Activated T-helper 17 cell treated with anti-CD3 and anti-CD28 coated beads, Interleukin-2, amount 50 U/mL, for 72 hours (primary cell): ENCODE measurements at places on chromosomes 11 and 22. TPM values are rescaled to one million over a fixed set of nuclear protein-coding genes. Genes with fewer than 3 reads are reported as not detected.

The NCR3LG1 gene
- 0.95 TPM for total RNA-seq

The NXPE2 gene
- total RNA-seq = not detected

The MRPL16 gene
- total RNA-seq = 51.2 TPM

The SHISAL1 gene
- not detected for total RNA-seq

The UCP2 gene
- total RNA-seq = 269 TPM

The CATSPER1 gene
- not detected for total RNA-seq

The FGF3 gene
- total RNA-seq = not detected

The CYB561A3 gene
- total RNA-seq = 62.3 TPM

The SLC37A2 gene
- 2.6 TPM for total RNA-seq

The BEST1 gene
- total RNA-seq = 0.05 TPM

The IFITM5 gene
- total RNA-seq = not detected

GRCh38 chr11:94731880-94732601, 36.1 kb upstream of the AMOTL1 start:
- ATAC-seq = no peak

DNA sequence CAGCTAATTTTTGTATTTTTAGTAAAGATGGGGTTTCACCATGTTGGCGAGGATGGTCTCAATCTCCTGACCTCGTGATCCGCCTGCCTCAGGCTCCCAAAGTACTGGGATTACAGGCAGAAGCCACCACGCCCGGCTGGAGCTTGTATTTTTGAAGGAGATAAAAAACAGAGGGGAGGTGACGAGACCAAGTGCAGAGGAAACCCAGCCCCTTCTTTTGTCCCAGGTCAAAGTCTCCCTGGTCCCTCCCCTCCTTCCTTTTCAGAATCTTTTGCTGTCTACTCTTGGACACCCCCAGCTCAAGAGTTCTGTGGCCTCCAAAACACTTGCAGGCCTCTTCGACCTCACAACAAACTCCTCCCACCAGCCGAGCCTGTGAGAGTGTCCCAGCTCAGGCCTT, 12.2 kb upstream of the TMEM184B start:
- no peak for ATAC-seq

GRCh38 chr11:69434471-69434931, 47.0 kb upstream of the LINC01488 start:
- no peak for ATAC-seq

DNA sequence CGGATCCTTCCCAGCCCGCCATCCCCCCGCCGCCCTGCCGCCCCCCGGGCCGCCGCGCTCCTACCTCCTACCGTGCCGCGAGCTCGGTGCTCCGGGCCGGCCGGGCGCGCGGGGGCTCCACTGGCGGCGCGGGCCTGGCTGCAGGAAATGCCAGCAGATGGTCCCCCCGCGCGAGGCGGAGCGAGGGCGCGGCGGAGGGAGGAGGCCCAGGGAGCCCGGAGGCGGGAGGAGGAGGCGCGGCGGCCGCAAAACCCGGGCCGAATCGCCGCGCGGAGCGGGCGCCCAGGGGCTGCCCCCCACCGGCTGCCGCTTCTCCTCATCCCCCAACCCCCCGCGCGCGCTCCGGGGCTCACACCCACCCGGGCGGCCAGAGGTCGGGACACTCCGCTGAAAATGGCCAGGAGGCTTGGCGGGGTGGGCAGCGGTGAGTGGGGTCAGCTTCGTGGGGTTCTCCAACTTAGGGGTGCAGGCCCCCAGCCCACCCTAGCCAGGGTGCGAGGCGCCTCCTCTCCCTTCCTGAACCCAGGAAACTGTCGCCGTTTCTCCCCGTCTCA, at the start of gene OSBPL5:
Gene OSBPL5 (minus strand): TSS at position 159 of the 554 bp plus-strand sequence. CDS start 36,162 bp downstream, outside the sequence.
- ATAC-seq = peak; percentile 44

DNA sequence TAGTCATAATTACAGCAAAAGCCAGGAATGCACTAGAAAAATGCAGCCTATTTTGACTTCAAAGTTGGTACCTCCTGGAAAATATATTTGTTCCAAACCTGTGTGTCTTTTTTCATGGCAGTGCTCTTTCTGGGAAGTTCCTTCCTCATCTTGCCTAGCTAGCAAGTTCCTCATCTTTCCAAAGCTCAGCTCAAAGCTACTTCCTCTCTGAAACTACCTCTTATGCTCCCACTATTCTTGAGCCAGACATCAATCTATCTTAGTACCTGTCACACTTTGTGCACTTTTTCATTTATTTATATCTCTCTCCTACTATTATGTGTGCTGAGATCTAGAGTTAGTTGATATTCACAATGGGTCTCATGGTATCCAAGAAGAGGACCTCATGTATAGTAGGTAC, 191.6 kb upstream of the CCDC90B start:
- no peak for ATAC-seq

DNA sequence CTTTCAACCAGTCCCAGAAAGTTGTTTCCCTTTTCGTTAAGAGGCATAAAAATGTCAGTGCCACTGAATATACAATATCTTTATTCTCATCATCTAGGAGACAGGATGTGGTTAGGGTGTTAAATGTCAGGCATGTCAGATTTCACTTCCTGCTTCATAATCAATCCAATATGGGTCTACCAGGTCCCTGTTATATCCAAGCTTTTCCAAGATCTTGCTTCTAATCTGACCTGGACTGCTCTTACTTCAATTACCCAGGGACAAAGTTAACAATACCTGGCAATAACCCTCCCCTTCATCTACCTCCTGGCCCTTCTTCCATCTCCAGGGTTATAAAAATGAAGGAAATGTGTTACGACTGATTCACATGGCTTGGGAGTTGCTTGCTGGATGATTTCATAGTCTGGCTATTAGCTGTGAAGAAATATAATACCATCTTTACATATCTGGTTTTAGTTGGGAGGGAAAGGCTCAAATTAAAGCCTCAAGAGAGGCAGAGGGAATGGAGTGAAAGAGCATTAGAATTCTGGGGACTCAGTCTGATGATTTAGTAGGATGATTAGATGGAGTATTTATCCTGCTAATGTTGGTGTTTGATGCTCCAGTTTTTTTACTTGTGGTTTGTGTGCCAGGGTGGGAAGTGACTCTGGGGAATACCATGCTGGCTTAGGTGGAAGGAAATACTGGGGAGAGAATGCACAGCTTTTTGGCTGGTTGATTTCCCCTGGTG, 534.3 kb downstream of the ETS1 start:
- ATAC-seq = peak; percentile 65

DNA sequence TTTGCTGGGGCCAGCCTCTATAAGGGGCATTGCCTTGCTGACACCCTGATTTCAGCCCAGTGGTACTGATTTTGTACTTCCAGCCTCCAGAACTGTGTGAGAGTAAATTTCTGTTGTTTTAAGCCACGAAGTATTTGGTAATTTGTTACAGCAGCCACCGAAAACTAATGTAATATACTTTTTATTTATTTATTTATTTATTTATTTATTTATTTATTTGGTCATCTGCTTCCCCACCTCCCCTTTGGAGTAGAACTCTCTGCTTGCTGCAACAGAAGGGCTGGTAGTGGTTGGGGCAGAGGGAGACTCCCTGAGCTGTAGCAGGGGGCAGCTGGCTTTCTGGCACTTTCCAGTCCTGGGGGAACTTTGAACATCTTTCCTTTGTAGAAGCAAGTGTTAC, 128.4 kb upstream of the RAG2 start:
- no peak for ATAC-seq

DNA sequence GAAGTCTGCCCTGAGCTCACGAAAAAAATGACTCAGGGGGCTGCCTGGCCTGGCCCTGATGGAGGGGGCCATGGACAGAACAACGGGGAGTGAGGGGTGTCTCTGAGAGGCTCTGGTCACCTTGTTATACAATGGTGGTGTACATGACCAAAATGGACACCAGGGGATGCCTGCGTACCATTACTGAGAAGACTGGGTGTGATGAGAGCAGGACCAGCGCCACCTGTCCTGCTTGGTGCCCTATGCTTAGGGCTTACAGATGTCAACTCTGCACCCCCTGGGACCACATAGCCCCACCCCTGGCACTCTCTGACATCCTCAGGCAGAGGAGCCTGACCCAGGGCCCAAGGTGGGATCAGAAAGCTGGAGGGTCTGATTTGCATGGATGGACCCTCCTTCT, 104.8 kb downstream of the ZNF280B start:
- ATAC-seq = no peak

- no peak for ATAC-seq
Measured at GRCh38 chr11:113274713-113275582, 39.4 kb upstream of the TTC12 start.

DNA sequence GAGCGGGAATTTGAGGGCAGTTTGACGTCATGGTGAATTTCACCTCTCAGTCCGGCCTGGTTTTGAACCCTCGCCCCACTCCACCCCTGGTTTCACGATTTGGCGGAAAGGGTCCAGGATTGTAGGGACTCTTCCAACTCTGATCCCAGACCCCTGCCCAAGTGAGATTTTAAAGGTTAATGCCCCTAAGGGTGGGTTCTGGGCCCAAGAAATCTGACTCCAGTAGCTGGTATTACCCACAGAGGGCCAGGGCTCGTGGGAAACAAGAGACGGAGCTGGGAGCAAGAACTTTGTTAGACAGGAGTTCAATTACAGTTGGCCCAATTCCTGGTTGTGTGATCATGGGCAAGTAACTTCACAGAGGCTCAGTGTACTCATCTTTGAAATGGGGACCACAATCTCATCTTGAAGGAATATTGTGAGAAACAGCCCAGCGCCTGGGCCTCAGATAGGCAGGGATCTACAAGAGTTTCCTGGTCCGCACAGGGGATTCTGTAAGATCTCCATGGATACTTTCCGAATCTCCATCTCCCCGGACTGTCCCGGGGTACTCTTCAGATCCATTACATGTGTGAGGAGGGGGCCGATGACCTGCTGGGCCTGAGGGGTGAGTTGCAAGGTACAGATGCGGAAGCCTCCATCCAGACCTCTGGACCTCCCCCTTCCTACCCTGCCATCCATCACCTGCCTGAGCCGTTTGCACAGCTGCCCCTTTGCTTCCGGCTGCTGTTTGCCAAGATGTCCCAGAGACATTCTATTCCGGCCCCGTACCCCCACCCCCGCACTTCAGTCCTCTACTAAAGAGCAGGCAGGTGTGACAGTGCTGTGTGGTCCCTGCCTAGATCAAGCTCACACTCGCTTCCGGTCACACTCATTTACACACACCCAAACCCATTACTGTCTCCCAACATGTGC, 687 bp upstream of the CALCA start:
- no peak for ATAC-seq

DNA sequence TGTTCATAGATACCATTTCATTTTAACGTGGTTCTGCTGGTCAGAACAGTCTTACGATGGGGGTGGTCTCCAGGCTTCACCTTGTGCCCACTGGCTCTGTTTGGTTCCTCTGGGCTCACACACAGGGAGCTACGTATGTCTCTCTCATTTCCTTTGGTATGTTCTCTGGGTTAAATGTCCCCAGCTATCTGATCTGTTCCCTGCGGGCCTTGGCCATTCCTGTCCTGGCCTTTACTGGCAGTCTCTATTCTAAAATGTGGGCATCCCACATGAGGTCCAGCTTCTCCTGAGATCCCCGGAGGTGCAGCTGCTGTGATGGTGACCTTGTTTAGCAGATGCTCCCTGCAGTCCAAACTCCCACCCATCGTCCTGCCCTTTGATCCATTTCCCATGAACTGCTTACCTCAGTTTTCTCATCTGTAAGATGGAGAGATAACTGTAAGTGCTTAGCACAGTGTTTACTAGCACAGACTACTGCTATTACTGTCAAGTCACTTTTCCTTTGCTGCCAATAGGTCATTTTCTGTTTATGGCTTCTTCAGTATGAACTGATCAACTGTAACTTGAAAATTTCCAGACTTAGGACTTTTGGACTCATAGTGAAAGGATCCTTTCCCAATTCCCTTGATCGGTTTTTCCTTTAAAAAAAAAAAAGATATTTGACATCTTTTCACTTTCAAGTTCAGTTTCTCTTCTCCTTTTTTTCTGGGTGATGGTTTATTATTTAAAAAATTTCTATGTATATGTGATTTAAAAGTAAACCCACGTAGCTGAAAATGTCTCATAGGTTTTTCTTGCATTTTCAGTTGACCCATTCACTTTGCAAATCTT, 92.9 kb downstream of the PTPRJ start:
- ATAC-seq = peak; percentile 40

- ATAC-seq = no peak
Measured at GRCh38 chr22:34993548-34993947, 72.4 kb upstream of the ISX start.

- ATAC-seq = no peak
Measured at GRCh38 chr22:37310075-37310606, 27.8 kb downstream of the CYTH4 start.

DNA sequence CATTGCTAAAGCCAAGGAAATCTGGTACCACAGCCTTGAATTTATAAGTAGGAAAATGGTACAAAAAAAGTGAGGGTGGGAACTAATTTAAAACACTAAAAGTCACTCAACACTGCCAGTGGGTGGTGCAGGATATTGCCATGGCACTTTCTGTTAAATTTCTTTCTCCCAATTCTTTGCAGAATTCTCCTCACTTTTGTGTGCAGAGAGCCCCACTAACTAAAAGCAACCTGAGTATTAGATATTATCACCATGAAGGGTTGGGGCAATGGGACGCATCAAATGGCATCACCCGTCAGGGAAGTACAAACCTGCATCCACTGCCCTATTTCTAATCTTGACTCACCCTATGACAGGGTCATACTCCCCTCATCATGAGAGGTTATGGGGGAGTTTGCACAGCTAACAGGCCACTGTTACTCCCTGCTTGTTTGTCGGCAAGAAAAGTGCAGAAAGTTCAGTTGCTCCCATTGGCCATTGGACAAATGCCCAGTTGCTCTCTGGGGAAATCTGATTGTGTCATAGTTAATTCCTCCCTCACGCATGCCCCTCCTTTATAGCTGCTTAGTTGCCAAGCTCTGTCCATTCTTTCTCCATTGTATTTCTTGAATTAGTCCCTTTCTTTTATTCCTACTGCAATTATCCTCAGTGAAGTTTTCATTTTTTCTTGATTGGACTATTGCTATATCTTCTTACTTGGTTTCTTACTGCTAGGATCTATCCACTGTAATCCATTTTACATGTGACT, 93.8 kb upstream of the BLID start:
- no peak for ATAC-seq

GRCh38 chr11:65078786-65079342, 5.0 kb downstream of the CDCA5 start:
- ATAC-seq = no peak

GRCh38 chr11:134359646-134360045, 27.9 kb downstream of the GLB1L2 start:
- no peak for ATAC-seq

GRCh38 chr11:70065318-70066135, 12.6 kb upstream of the ANO1 start:
- no peak for ATAC-seq

DNA sequence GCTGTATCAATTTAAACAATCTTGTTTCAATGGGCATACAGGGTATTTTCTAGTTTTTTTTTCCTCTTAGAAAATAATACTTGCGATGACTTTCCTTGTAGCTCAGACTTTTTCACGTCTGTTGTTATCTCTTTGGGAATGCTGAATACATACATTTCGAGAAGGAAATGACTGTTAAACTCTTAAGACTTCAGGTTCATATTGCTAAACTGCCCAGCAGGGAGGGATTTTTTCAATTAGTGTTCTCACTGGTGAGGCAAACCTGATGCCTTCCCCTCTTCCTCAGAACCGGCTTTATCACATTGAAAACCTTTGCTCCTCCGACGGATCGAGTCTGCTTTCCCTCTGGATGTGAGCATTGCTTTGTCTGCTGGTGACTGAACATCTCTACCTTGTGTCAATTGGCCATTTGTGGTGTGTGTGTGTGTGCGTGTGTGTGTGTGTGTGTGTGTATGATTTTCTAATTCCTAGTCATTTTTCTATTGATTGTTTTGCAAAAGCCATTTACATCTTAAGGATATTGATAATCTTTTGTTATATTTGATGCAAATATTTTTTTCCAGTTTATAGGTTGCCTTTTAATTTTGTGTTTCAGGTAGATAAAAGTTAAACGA, 6.6 kb downstream of the NEAT1 start:
- no peak for ATAC-seq

- no peak for ATAC-seq
Measured at GRCh38 chr22:20088263-20088648, 8.2 kb downstream of the DGCR8 start.
